ENCODE measurements at places on chromosomes 1 and 21. TPM values are rescaled to one million over a fixed set of nuclear protein-coding genes. Genes with fewer than 3 reads are reported as not detected.

Gene C1orf74
- total RNA-seq = 2.0 TPM

Gene TMEM61
- total RNA-seq = not detected

Gene THEM5
- total RNA-seq = not detected

Gene KCNC4
- 0.57 TPM for total RNA-seq

Gene CRNN
- not detected for total RNA-seq

Gene USP25
- 27.1 TPM for total RNA-seq

Gene EDARADD
- 0.09 TPM for total RNA-seq

Gene FAM163A
- under 0.01 TPM for total RNA-seq

Gene OR2M3
- not detected for total RNA-seq

Gene ERICH3
- total RNA-seq = not detected

Data from smooth muscle cell of bladder (primary cell).